ENCODE measurements at places on chromosomes 5 and 9. TPM values are rescaled to one million over a fixed set of nuclear protein-coding genes. Genes with fewer than 3 reads are reported as not detected.

PCDHGA11 gene
- not detected for total RNA-seq

CD14 gene
- total RNA-seq, result 3.4 TPM

GRM6 gene
- total RNA-seq, result not detected

DPP7 gene
- total RNA-seq, result 66.6 TPM

TNC gene
- total RNA-seq, result 0.43 TPM

KCNN2 gene
- total RNA-seq, result 0.12 TPM

PCDHAC1 gene
- 2.3 TPM for total RNA-seq

CARD9 gene
- total RNA-seq, result 1.3 TPM

PCDHA9 gene
- total RNA-seq, result not detected

PLEKHG4B gene
- total RNA-seq, result 1.7 TPM

RLN2 gene
- total RNA-seq, result 0.52 TPM

SELENOP gene
- total RNA-seq, result not detected

PJA2 gene
- 16.2 TPM for total RNA-seq

MARCOL gene
- not detected for total RNA-seq

CTNND2 gene
- total RNA-seq, result not detected

OLFML2A gene
- 28.2 TPM for total RNA-seq

NDST1 gene
- total RNA-seq, result 70.1 TPM

CBY3 gene
- total RNA-seq, result not detected

HAPLN1 gene
- total RNA-seq, result not detected

MCIDAS gene
- 1.8 TPM for total RNA-seq

STPG3 gene
- not detected for total RNA-seq

KCNV2 gene
- not detected for total RNA-seq
